Esophagus muscularis mucosa (tissue), 4 donors: ENCODE measurements at places on chromosomes 2 and 18. TPM values are rescaled to one million over a fixed set of nuclear protein-coding genes. Genes with fewer than 3 reads are reported as not detected.

The APCDD1 gene
- total RNA-seq: 39.6 TPM

DNA sequence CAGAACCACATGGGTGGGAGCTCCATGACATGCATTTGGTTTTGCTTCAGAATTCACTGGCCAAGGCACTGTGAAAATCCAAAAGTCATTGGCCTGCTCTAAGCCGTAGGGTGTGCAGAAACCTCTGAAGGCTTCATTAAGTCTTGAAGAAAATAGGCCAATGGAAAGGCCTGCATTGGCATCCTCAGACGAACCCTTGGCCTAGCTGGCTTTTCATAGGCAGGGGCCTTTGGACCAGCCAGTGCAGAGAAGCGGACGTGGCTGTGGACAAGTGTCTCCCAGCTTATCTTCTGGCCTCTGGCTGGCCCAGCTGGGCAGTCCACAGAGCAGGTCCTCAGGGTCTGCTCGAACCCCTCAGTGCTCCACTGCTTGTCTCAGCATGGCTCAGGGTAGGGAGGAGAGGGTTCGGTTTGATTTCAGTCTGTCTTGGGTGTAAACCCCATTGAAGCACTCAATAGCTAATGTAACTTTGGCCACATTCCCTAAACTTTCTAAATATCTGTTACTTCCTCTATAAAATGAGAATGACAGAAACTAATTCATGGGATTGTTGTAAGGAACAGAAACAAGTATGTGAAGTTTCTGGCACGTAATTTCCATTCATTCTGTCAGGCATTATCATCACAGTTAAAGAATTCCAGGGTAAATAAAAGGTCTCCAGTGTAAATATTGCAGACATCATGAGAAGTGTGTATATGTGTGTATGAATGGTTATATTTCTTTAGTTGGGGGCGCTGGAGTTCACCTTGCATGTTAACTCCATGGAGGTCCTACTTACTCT, 125.5 kb downstream of the TFCP2L1 start:
- DNase-seq: no peak

DNA sequence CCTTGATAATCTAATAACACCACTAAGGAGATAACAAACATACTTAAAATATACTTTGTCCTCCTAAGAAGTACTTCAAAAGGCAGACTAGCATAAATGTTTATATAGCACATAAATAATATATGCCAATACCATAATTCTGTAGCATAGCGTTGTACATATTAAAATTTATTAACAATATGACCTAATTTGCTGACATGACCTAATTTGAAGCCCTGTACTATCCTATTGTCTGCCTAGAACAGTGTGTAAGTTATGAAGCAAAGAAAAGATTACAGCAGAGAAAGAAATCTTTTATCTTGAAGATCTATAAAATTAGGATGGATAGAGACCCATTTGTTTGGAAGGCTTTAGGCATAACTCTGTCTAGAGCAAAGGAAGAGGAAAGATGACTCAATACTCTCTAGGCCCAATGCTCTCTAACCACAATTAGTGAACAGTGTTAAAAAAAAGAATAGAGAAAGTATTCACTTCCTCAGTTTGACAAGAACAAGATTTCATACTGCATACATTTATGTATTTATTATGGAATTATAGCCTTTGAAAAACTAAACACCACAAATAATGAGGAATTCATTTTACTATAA, 231.3 kb downstream of the ZRANB3 start:
- DNase-seq: no peak

DNA sequence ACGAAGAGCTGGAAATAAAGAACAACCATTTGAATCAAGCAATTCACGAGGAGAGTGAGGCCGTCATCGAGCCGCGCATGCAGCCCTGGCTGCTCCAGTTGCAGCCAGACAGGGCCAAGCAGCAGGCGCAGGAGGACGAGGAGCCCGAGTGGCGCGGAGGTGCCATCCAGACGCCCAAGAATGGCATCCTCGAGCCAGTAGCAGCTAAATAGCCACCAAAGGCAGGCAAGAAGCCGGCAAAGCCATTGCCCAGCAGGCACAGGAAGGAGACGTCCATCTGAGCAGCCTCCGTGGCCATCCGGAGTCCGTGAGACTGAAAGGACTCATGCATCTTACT, 8.9 kb upstream of the CHST10 start:
- peak; percentile 81 for DNase-seq
